Activated naive CD4-positive, alpha-beta T cell treated with Interleukin-2 at 50 U/mL for 16 hours (primary cell): ENCODE measurements at places on chromosomes 2 and 18.
A peak's percentile ranks its signal among the peaks of the same experiment; 100 is the strongest.

DNA sequence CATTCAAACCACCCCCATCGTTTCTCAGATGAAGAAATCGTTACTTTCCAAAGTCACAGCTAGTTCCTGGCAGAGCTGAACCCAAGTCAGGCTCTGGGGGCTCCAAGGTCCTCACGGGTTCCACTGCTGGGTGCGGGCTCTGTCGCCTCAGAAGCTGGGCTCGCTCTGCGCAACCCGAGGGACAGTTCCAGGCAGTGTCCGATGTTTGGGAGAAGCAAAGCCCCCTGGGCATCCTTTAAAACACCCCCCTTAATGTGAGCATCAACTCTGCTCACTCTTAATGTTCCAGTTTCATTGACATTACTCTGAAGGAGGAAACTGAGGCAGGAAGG is 796 bp downstream of the AOX1 start:
- DNase-seq: no peak

DNA sequence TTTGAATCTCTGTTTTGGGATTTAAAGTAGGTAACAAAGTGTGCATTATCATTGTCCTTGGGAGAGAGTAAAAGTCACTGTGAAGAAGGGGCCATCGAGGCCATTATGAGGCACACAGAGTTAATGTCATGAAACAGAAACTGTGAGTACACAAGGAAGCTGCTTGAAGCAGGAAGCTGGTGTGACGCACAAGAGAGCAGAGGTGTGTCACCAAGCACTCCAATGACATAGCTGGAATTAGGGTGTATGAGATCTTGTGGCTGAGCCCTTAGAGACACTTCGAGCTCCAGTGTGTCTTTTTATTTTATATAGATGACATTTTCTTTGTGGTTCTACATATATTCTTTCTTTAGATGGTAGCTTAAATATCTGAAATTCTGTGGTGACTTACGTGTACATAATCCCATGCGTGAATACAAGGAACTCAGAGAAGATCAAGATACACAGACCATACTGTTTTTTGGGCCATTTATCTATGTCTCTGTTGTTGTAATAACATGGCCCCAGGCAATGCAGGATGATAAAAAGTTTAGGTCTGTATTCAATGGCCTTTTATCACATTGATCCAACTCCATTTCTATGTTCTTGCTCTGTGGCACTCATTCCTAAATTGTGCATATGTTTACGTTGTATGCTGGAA is 164.7 kb upstream of the FAM98A start:
- no peak for DNase-seq

DNA sequence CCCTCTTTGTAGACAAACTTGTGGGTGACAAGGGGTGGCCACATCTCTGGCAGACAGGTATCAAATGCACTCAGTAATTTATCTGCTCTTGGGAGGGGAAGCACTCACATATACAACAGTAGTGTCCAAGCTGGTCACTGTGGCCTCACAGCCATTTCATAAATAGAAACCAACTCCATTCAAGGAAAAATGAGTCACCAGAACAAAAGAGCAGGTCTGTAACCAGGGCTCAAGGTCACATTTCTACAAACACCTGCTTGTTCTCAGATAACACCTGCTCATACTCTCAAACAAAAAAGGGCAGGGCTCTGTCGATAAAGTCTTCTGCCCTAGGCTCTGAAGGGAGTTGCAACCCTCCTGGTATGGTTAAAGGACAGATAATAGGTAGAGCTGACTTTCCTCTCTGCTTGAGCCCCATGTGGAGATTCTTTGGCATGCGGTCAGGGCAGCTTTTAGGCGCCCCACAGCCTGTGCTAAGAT is 459.0 kb downstream of the BCL11A start:
- no peak for DNase-seq

DNA sequence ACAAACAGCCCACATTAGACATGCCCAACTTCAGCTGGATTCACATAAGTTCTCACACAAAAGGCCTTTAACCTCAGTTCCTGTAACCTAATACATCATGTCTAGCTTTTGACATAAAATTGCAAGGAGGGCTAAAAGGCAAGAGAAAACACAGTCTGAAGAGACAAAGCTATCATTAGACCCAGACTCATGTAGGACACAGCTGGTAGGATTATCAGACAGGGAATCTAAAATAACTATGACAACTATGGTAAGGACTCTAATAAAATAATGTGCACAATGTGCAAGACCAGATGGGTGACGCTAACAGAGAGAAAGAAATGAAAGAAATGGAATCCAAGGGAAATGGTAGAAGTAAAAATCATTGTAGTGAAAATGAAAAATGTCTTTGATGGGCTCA is 643.2 kb upstream of the RAB6C start:
- DNase-seq: no peak

DNA sequence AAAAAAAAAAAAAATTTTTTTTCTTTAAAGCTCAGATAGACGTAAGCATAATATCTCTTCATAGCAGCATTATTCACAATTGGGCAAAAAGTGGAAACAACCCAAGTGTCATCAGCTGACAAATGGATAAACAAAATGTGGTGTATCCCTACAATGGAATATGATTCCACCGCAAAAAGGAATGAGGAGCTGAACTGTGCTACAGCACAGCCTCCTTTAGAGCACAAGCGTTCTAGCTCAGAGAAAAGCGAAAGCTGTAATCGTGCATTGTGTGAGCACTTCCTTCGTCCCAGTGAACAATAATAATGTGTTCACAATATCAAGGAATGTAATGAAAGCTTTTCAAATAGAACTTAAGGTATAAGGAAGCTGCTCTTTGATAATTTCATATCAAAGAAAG is 11.7 kb upstream of the CHMP1B start:
- DNase-seq: no peak

- DNase-seq: no peak
Measured at GRCh38 chr2:232419245-232420072, 12.8 kb downstream of the ALPG start.

- DNase-seq: peak; percentile 68
Measured at GRCh38 chr18:77062518-77063003, 70.0 kb downstream of the MBP start.

GRCh38 chr2:30821960-30822359 is 14.7 kb upstream of the CAPN13 start:
- no peak for DNase-seq

- no peak for DNase-seq
Measured at GRCh38 chr2:42567364-42567763, 1.1 kb upstream of the MTA3 start.

GRCh38 chr2:99609851-99610381 is 120.1 kb upstream of the REV1 start:
- DNase-seq: no peak

- no peak for DNase-seq
Measured at GRCh38 chr2:120551522-120551921, 184.1 kb upstream of the GLI2 start.

DNA sequence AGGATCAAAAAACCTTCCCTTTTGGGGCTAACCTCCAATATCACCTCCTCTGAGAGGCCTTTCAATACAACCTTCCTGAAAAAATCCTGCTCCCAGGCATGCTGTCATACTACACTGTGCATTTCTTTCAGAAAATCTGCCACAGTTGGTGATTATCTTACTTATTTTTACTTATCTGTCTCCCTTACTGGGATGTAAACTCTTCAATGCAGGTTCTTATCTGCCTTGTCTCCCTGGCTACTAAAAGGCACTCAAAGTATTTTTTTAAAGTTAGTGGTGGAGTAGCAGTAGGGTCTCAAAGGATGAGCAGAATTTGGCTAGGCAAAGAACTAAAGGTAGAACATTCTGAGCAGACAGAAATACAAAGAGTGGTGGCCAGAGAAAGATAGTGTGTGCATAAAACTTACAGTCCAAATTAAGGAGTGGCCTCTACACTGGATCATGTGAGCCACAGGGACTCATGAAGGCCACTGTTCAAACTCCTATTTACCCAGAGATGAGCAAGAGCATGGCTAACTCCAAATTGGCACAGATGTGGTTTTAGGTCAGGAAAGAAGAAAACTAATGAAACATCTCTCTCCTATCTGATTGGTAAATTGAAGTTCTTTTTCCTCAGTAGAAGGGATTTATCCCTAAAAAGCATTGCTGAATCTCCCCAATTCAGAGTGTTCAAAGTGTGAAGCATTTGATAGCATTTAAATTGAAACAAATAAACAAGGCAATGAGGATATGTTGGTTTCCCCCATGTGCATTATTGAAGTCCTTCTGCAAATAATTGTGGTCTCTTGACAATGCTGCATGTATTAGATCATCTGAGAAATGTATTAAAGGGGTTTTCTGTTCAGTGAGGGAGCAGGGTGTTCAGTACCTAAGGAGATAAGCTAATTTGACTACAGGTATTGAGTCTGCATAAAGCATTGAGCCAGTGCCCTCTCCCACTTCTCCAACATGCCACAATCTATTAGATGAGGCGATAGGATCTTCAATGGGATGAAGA is 285.5 kb downstream of the MREG start:
- no peak for DNase-seq

- no peak for DNase-seq
Measured at GRCh38 chr2:29663268-29663667, 258.1 kb downstream of the ALK start.

GRCh38 chr2:42385225-42385624 is 24.2 kb upstream of the COX7A2L start:
- no peak for DNase-seq

DNA sequence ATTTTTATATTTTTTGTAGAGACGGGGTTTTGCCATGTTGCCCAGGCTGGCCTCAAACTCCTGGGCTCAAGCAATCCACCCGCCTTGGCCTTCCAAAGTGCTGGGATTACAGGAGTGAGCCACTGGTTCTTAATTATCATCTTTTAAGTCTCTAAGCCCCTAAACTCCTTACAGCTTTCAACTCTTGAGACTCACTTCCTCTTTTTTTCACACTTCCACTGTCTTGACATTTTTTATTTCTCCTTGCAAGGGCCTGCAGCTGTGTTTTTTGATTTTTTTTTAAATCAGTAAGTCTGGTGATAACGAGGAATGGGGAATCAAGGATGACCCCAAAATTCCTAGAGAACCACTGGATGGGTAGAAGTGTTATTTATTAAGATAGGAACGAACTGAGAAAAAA is 8.6 kb upstream of the ABCB11 start:
- no peak for DNase-seq

- DNase-seq: no peak
Measured at GRCh38 chr18:48228301-48228715, 180.9 kb downstream of the ZBTB7C start.

DNA sequence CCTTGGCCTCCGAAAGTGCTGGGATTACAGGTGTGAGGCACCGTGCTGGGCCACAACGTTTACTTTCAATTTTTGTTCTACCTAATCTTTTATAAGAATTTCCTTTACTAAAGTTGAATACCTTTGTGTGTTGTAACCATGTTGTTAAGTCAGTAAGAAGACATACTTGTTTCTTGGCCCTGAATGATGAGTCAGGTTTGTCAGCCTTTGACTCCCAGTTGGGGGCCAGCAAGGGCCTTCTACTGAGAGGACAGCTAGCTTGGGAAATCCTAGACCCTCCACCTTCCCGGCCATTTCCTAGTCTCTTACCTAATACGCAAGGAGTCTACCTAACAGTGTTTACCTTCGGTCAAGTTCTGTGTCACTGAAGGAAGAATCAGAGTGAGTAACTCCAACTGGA is 22.7 kb downstream of the MTHFD2 start:
- DNase-seq: no peak

- no peak for DNase-seq
Measured at GRCh38 chr2:109081374-109081773, 47.6 kb upstream of the SH3RF3 start.

DNA sequence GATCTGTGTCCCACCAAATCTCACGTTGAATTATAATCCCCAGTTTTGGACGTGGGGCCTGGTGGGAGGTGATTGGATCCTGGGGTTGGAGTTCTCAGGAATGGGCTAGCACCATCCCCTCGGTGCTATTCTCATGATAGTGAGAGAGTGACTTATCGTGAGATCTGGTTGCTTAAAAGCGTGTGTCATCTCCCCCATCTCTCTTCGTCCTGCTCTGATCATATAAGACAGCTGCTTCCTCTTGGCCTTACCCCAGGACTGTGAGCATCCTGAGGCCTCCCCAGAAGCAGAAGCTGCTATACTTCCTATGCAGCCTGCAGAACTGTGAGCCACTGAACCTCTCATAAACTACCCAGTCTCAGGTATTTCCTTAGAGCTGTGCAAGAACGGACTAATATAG is 163.7 kb upstream of the NDUFV2 start:
- no peak for DNase-seq

DNA sequence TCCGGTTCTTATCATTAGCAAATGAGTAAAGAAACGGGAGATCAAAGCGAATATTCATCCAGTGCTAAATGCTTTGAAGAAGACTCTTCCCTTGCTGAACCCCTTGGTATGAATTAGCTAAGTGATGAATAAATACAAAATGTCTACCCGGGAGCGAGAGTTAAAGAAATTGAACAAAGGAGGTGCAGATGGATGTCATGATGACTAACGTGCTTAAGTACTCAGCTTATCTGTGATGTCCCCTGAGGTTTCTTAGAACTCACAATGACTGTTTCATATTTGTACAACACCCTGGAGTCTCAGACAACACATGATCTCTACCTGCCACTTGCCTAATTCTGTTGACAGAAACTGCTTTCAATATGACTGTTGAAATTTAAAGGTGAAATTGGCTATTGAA is 148.5 kb downstream of the TMEM200C start:
- no peak for DNase-seq

DNA sequence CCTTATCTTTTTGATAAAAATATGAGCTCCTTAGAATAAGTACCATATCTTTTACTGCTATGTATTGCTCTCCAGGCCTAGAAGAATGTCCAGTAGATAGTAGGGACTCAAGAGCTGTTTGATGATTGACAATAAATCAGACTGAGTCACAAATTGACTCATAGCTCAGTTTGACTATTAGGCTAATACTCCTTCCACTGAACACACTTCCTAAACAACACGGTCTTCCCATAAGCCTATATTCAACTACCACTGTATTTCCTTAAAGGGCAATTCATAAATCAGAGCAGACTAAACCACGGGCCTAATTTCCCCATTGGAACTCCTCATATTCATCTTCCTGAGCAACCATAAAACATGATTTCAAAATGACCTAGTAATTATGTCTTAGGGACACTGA is 258.5 kb downstream of the ALK start:
- no peak for DNase-seq

DNA sequence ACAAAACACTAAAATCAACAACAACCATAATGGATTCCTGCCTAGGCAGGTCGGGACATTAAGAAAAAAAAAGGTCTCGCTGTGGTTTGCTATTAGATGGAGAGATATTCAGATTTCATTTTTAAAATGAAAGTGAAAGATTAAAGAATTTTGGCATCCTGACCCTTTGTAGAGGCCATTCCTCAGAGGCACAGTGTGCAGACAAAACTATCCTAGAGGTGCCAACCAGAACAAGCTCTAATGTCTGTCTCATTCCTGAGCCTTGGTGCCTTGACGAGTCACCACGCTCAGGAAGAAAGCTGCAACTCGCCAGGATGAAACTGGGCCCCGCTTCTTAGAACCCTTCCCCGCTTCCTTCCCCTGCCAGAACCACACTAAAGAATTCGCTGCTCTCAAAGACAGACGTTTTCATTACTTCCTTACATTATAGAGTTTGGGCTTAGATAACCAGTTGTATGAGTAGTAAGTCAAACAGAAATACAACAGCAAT is 156.0 kb downstream of the TGIF1 start:
- DNase-seq: no peak

DNA sequence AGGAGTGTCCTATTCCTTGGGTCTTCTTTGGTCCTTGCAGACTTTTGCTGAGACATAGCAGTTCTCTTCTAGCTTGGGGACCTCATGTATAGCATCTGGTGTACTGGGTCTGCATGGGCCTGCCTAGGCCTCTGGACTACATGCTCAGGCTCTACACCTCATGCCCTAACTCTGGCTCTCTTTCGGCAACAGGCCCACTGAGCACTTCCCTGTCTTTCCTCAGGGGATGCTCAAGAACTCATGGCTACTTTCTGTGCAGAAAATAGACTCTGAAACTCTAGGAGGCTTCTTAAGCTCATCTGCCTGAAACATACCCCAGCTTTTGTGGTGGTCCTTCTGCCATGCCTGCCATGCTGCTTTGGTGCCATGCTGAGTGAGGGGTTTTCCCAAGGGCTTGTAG is 21.5 kb upstream of the CPS1 start:
- DNase-seq: no peak
